Pons (tissue), 1 donor: ENCODE measurements at places on chromosomes 7 and 10.

DNA sequence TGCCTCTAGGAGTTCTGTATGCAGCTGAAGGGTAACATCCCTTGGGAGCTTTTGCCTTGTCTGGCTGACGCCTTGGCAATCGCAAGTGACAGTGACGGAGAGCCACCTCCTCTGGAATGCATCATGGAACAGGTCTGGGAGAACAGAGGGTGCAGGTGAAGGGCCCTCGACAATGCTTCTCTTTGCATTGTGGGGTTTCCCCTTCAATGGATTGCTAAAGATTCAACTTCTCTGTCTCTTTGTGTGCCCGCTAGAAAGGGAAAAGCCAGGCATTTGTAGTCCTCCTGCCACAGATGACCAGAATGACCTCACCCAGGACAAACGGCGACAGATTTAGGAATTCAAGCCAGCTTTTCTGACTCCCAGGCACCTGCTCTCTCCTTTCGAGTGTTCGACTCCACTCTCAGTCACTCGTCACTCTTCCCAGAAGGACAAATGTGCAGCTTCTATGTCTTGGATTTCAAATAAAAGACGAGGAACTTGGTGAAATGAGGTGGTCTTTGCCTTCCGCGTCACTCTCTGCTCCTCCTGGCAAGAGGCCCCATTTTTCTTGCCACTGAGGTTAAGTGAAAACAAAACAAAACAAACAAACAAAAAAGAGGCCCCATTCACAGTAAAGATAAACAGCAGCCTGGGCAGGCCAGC lies 26.1 kb downstream of the IL2RA start:
- no peak for DNase-seq

GRCh38 chr10:71295641-71296040 lies 23.4 kb upstream of the SLC29A3 start:
- DNase-seq, result no peak

DNA sequence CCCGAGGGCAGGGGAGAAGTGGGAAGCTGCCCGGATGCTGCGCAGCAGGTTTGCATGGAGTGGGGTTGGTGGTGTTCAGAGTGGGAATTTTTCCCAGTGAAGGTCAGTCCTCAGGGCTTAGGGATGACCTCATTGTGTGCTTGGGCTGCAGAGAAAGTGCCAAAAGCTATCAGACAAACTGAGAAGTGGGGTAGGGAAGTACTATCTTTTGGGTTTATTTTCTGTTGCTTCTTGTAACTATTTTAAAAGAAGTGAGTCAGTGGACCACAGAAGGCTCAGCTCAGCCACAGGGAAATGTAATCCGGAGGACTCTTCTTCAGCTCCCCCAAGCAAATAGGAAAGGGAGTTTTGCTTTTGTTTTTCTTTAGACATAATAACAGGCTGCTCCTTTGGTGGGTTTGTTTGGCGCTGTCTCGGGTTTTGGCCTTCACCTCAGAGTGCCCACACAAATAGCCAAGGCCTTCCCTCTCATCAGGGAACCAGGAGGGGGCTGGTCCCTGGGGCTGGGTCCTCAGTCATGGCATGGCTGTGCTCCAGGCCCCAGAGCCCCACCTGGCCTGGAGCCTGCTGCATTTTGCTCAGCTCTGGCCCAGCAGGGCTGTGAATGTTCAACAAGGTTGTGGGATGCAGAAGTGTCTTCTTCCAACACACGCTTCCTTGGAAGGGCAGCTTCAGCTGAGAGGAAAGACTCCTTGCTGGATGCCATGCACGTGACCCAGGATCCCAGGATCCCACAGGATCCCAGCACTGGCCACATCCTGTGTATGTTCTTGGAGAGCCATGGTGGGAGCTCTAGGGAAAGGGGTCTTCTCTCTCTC lies 5.4 kb upstream of the FAM170B start:
- DNase-seq, result no peak

DNA sequence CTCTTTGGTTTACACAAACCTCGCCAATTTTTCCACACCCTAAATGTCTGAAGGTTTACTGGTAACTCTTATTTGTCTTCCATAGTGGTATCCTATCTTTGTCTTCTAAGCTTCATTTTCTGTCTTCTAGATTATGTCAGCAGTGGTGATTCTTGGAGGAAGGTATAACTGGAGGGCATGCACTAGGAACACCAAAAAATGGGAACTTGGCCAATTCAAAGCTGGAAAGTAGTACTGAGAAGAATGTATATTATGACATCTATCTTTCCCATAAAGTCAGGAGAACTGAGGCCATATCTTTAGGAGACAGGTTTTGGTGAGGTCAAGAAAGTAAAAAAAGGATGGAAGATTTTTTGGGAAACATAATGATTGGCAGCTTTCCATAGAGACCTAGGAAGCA lies 113.3 kb downstream of the CPEB3 start:
- DNase-seq, result no peak

DNA sequence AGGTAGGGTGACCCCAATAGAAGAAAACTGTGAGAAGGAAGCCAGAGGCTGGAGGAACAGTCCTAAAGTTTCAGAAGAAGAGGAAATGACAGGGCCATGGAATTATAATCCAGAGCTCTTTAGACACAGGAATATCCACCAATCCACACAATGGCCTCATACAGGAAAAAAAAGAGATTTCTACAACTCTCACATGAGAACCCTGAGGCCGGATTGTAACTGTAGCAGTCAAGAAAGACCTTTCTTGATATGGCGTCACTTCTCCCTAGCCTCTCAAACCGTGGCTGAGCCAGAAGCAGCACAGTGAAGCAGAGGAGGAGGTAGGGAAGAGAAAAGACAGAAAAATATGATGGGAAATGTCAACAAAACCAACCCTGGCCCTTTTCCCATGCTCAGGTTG lies 76.9 kb downstream of the RAPGEF5 start:
- DNase-seq, result no peak

DNA sequence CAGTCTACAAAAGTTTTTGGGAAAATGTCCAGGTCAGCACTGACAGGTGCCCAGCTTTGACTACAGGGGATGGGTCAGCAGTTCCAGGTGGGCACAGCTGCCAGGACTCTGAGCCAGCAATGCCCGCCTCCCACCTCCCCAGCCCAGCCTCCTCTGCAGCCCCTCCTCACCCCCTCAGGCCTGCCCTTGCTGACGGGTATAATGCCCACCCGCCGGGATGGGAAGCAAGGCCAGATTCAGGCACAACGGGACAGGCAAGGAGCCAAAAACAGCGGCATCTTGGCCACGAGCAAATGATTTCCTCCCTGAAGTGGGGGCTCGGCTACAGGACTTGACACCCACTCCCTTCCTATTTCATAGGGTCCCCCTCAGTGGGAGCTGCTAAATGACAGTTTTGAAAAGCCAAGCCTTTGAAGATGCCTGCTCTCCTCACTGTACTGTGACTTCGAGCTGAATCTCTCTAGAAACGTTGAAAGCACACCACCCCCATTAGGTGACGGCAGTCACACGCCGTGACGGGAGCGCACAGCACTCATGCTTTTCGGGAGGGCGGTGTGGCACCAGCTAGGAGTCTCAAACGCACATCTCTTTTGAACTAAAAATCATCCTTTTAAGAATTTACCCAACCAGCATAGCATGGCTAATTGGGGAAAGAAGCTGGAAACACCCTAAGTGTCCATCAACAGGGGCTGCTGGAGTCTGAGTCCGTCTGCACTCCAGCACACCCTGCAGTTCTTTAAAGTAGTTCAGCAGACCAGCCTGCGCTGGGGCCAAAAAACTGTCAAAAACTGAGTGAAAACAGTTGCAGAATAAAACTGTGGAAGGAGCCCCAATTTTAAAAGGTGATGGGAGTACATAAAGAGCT lies 29.6 kb downstream of the MAD1L1 start:
- DNase-seq, result no peak

GRCh38 chr7:28718055-28718481 lies 240.1 kb downstream of the TRIL start:
- DNase-seq, result no peak

GRCh38 chr7:22900101-22900500 lies 77.5 kb upstream of the TOMM7 start:
- no peak for DNase-seq

- DNase-seq, result no peak
Observed at GRCh38 chr7:1798191-1798590, 128.1 kb downstream of the ELFN1 start.
